ENCODE measurements at places on chromosomes 12 and 14.

DNA sequence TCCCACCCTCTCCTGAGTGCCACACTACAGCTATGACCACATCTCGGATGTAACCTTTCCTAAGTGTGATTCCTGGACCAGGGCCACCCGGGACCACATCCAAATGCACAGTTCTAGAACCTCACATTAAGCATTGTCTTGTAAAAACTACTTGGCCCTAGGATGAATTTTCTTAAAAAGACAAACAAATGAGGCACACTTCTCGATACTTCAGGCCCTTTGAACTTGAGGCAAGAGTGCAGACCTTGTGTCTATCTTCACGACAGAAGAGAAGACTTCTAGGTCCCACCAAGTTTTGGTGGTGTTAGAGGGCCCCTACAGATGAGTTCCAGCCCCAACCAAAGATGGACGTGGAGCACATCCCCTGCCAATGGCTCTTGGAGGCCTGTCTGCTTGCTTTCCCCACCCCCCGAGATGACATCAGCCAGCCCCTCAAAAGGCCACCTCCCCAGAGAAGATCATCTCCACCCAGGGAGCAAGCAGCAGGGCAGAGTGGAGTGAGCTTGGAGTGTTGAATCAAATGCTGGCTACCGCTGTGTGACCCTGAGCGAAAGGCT lies 9.3 kb downstream of the ISCU start:
- no peak for DNase-seq

GRCh38 chr12:46963977-46964971 lies 115.1 kb upstream of the PCED1B start:
- DNase-seq = no peak

DNA sequence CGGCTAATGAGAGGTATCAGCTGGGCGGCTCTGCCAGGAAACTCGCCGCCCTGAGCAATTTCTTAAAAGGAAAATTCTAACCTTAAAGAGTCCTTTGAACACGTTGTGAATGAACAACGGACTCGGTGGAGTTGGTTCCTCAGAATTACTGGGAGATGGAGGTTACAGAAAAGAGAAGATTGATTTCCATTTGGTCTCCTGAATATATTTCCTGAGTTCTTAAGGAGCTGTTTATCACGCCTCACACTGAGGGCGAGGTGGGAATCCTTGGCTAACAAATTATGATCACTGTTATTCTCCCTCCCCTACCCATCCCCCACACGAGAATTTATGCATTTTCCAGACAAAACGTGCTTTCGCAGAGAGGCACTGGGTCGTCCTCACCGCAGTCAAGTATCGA lies 194.5 kb upstream of the C14orf180 start:
- no peak for DNase-seq

- no peak for DNase-seq
These were observed 115.1 kb downstream of the TSHR start for GRCh38 chr14:81070511-81070910.

DNA sequence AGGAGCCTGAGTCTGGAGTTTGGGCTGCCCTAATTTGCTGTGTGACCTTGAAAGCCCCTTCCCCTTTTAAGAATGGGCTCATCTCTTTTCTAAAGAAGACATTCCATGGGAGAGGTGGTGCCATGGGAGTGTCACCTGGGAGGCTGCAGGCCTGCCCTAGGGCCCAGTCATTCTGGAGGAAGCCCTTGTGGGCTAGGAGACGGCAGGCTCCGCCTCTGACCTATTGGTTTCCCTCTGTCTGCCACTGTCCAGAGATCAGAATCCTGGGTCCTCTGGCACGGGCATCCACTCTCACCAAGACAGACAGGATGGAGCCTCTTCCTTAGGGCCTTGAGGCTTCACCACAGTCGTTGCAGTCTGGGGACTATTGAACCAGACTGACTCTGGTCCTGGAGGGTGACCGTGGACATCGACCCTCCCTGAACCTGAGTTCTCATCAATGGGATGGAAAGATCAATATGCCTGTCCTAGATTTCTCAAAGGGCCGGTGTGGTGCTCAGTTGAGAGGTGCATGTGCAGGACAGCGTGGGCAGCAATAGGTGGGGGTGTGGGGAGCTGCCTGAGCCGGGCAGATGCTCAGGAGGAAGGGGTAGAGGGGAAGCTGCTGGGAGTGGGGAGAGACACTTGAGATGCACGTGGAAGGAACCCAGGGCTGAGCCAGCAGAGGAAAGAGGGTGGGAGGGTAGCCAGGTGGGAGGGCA lies 12.2 kb upstream of the CLMN start:
- DNase-seq = no peak

GRCh38 chr12:124915239-124916236 lies 1.1 kb upstream of the UBC start:
- no peak for DNase-seq

GRCh38 chr12:94429633-94430032 lies 30.0 kb downstream of the CEP83 start:
- no peak for DNase-seq

DNA sequence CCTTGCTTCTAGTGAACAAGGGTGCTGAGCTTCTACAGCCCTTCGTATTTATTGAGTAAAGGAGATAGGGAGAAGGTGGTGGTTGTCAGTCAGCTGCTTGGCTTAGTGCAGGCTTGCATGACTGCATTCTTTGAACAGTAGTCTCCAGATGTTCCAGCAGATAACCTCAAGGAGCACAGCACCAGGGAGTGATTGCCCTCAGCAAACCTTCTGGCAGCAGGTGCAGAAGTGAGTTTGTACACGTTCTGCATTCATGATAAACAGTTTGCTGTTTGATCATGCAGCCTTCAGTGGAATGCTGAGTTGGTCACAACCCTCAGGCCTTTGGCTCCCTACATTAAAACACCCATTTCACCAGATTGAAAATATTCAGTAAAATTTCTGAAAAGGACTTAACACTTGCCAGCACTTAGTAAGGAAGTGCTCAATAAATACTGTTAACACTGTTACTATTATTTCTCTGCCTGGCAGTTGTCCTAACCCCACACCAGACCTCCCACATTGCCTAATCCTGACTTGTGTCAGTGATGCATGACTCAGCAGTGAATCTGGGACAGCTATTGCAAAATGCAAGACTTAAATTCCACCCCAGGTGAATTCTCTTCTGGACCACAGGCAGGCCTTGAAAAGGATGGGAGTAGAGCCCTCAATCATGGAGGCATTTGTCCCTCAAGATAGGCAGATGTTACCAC lies 18.9 kb upstream of the CARMIL3 start:
- DNase-seq = peak; percentile 41

DNA sequence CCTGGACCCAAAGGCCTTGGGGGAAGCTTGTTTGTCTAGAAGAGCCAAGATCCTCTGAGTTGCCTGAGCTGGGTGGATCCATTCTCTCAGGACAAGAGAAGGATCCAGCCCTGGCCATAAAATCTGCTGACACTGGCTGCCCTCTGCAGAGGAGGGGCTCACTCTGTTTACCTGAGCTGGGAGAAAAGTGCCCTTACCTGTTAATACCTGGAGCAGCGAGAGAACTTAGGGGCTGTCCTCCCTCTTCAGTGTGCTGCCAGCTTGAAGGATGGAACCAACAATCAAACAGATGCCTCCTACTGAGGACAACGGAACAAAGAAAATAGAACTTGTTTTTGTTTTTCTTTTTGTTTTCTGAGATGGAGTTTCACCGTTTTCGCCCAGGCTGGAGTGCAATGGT lies 7.3 kb upstream of the KRT7 start:
- DNase-seq = no peak

Measured in A549 (cell line).